ENCODE measurements at places on chromosomes 12 and 14.

GRCh38 chr14:102320033-102320660 lies 601 bp downstream of the ZNF839 start:
- no peak for DNase-seq

GRCh38 chr12:109994401-109995175 lies 1.6 kb downstream of the GIT2 start:
- no peak for DNase-seq

DNA sequence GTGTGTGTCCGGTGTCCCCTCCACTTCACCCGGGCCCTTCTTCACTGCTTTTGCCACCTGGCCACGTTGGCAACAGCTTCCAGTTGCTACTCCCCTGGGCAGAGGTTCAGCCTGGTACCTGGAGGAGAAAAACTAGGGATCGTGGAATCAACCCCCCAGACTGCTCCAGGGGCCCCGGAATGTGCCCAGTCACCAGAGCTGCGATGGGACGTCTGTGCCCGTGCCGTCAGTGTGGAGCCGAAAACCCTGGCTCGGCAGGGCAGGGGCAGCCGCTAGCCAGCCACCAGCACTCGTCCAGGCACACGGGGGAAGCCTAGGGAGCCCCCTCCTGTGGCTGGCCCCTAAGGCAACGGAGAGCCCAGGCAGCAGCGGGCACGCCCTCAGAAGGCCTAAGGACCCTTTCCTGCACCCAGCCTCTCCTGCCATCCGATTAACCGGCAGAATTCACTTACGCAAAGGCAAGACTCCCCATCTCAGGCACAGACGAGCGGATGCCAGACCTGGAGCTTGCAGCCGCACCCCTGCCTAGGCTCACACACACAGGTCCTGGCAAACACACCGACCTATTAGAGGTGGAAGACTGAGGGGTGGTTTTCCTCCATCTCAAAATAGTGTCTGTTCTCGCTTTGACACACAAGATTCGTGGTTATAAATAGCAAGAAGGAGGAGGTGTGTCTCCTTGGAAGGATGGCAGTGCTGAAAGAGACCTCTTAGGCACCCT lies 62.6 kb downstream of the FBXL14 start:
- no peak for DNase-seq

- no peak for DNase-seq
These were observed 2.3 kb downstream of the KDM2B start for GRCh38 chr12:121578230-121579189.

DNA sequence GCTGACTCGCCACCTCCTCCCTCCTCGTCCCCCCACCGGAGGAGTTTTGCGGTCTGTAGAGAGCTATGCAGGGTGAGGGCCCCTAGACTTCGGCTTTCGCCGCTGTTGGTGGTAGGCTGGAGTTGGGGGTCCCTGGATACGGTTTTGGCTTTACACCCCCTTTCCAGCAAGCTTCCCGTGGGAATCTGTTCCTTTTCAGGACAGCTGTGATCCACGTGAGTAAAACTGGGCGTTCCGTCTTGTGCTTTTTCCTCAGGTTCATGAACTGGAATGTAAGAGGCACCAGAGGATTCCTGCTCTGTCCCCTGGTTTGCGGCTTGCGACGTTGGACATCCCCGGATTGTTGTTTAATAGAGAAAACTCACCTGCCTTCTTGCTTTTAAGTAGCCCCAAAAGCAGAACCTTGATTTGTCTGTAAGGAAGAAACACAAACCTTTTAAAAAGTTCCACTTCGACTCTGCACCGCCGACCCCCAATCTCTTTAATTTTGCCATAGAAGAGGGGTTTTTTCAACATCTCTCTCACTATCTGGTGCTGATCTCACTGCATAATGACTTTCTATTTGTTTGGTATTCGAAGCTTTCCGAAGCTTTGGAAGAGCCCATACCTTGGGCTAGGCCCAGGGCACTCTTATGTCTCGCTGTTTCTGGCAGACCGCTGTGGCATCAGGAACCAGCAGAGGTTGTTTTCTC lies 490 bp downstream of the PRORP start:
- DNase-seq: peak; percentile 87

- DNase-seq: no peak
These were observed 29.3 kb upstream of the PEX5 start for GRCh38 chr12:7160183-7160582.

- DNase-seq: no peak
These were observed 8.7 kb downstream of the PPP2R5C start for GRCh38 chr14:101770183-101770582.

DNA sequence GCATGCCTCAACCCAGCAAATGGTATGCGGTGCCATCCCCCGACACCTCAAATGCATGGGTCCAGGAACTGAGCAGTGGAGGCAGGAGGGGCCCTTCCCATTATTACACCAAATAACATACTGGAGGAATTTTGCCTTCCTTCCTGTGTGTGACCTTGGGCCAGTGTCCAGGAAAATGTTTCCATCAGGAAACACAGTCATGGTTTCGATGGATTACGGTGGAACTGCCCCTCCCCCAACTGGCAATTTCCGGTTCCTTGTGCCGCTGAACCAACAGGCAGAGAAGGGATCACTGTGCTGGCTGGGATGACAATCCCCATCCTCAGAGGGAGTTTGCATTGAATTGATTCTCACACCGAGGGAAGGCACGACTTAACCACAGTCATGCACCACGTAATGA lies 9.1 kb upstream of the CDC42BPB start:
- no peak for DNase-seq

- no peak for DNase-seq
These were observed 3.3 kb upstream of the HOXC8 start for GRCh38 chr12:54005531-54005852.

GRCh38 chr14:59208224-59208814 lies 19.9 kb downstream of the DAAM1 start:
- DNase-seq: no peak

DNA sequence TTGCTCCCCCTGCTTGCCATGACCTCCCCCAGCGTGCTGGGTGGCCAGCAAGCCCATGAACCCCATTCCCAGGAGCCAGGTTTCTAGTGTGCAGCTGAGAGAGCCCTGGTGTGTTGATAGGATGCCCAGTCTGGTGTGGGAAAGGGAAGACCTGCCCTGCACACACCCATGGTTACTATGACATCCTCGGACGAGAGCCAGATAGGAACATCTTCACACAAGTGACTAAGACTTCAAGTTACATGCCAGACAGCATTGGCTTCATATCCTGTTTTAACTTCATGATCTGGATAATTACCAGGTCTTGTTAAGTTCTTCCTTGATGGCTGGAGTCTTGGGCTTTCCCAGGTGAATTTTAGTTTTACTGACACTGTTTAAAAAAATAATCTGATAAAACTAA lies 196.6 kb upstream of the EGLN3 start:
- no peak for DNase-seq

GRCh38 chr14:99883866-99884650 lies 90.8 kb downstream of the EML1 start:
- DNase-seq: no peak

DNA sequence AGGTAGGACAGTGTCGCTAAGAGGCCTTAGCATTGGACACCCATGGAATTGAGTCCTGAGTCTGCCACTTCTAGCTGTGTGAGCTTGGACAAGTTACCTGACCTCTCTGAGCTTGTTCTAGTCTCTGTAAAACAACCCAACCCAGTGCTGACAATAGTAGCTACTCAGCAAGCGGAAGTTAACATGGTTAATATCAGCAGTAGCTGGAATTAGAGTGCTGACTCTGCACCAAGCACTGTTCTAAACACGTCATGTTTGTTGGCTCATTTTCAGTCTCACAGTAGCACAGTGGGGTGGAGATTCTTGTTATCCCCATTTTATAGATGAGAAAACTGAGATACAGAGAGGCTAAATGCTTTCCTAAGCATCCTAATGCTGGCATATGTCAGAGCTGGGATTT lies 47.5 kb upstream of the RIN3 start:
- no peak for DNase-seq

DNA sequence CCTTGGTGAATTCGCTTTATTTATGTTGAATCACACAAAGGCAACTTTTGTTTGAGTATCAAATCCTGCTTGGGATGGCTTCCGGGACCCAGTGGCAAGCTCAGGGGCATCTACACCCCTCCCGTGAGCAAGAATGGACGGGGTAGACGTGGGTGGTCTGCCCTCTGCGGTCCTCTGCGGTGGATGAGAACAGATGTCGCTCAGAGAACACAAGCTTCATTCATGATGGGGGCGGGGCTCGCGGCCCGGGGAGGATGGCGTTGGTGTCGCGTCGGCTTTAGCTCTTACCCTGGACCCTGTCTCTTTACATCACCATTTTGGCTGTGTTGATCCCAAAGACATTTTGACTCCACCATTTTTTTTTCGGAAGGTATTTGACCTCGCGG lies 158.5 kb upstream of the RTL1 start:
- DNase-seq: no peak

- no peak for DNase-seq
These were observed 16.5 kb upstream of the OR6J1 start for GRCh38 chr14:22660654-22661053.

DNA sequence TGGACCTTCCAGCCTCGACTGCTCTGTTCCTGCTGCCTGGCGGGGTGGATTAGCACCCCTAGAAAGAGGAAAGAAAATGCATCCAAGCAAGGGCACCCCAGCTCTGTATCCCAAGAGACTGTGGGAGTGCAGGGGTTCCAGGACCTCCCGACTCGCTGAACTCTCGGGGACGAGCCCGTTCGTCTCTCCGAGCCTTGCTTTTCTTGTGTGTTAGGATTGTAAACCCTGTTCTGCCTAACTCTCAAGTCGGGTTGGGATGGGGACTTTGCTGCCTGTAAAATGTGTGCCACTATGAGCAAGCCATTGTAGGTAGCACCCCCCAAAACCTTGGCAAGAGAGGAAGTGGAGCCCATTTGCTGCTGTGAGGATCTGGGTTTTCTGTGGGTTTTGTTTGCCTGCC lies 73.2 kb upstream of the VRK1 start:
- DNase-seq: no peak

GRCh38 chr14:104898870-104899510 lies 25.7 kb upstream of the PLD4 start:
- DNase-seq: no peak

DNA sequence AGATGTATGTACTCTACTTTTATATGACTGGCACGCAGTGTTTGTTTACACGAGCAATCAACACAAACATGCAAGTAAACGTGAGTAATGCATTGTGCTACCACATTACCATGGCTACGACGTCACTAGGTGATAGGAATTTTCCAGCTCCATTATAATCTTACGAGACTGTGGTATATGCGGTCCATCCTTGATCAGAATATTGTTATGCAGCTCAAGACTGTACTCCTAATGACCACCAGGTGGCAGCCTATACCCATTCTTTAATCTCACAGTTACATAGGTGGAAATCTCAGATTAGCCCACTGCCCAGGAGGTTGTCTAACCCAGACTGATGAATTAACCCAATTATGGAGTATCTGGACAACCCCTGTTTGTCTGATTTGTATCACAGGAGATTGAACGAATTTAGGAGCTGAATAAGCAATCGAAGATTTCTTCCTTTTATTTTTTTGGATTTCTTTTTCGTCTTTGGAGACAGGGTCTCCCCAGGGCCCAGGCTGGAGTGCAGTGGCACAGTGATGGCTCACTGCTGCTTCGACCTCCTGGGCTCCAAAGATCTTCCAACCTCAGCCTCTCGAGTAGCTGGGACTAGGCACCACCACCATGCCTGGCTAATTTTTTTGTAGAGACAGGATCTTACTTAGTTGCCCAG lies 8.7 kb upstream of the TESPA1 start:
- peak; percentile 2 for DNase-seq

- no peak for DNase-seq
These were observed 436.7 kb downstream of the ATP23 start for GRCh38 chr12:58378028-58378427.

- DNase-seq: no peak
These were observed 170.6 kb downstream of the PRKCH start for GRCh38 chr14:61491876-61492434.

GRCh38 chr12:54025499-54026405 lies 2.5 kb upstream of the HOXC6 start:
- DNase-seq: no peak

DNA sequence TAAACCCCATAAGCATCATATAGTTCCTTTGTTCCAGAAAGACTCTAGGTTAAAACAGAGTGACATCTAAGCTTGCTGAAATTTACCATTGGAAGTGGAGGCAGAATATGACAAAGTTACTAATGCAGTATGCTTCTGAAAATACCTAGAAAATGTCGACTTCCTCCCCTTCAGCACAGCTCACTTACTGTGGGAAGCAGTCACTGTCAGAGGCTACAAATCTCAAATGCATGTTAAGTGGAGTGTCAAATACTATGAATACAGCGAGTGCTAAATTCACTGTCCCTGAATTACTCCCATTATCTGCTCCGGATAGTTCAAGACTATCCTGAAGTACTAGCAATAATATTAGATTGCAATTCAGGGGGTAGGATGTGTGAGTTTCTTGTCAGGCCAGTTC lies 1454.6 kb downstream of the AACS start:
- no peak for DNase-seq

DNA sequence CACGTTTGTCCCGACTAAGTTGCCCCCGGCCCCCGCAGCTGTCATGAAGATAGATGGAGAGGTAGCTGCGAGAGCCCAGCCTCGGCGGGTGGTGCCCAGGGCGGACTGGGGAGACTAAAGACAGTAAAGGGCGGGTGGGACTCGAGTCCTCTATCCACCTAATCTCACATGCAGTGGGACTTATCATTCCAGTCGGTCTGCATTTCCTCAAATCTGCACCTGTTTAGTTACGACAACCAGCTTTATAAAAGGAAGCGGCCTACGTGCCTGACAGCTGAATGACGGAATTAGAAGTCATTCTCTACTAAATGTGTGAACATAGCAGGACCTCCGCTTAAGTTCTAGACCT lies 109.8 kb upstream of the EGLN3 start:
- DNase-seq: no peak

DNA sequence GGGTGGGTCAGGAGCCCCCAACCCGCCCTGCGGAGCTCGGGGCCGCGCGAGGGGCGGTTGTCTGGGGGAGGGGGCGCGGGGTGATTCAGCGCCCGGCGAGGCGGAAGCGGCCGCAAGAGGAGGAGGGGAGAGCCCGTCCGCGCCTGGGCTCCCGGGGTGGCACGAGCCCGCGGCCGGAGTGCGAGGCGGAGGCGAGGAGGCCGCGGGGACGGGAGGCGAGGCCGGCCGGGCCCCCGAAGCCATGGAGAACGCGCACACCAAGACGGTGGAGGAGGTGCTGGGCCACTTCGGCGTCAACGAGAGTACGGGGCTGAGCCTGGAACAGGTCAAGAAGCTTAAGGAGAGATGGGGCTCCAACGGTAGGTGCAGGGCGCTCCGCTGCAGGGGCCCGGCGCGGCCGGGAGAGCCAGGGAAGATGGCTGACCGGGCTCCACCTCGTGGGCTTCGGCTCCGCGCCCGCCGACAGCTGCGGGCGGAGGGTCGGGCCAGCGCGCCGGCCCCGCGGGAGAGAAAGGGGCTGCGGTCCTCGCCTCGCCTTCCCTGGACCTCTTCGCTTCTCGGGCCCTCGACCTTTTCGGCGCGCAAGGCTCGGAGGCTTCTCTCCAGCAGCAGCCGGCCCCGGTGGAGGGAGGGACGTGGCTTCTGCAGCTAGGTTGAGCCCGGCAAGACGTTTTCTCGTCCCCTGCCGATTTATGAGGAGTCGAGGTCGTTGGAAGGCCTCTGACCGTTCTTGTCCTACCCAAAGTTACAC lies 677 bp downstream of the ATP2A2 start:
- peak; percentile 43 for DNase-seq
